Colonic mucosa (tissue), 4 donors: ENCODE measurements at places on chromosomes 4 and X. TPM values are rescaled to one million over a fixed set of nuclear protein-coding genes. Genes with fewer than 3 reads are reported as not detected.
A peak's percentile ranks its signal among the peaks of the same experiment; 100 is the strongest.

The CSAG1 gene
- not detected for total RNA-seq

DNA sequence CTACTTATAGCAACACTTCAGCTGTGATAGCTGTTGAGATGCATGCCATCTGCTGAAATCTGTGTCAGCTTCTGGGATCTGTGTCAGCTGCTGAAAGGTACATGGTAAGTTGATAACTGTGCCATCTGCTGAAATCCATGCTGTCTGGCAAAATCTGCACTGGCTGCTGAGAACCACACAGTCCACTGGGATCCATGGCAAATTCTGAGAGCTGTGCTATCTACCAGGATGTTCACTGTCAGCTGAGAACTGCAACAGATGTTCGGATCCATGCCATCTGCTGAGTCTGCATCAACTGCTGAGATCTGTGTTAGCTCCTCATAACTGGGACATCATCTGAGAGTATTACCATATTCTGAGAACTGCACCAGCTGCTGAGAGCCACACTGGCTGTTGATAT is 430.5 kb upstream of the POU3F4 start:
- H3K27ac ChIP-seq, result no peak overlapping the region
- DNase-seq, result no peak
- no peaks in the 10 kb centered on the region for H3K36me3 ChIP-seq

GRCh38 chr4:168139336-168139735 is 47.0 kb downstream of the ANXA10 start:
- DNase-seq, result no peak
- no peaks in the 10 kb centered on the region for H3K4me1 ChIP-seq
- no peaks in the 10 kb centered on the region for H3K36me3 ChIP-seq
- no peaks in the 10 kb centered on the region for H3K27me3 ChIP-seq
- no peak overlapping the region for H3K27ac ChIP-seq

The RPS6KA3 gene
- 77.0 TPM for total RNA-seq

The ZCCHC12 gene
- total RNA-seq, result not detected

DNA sequence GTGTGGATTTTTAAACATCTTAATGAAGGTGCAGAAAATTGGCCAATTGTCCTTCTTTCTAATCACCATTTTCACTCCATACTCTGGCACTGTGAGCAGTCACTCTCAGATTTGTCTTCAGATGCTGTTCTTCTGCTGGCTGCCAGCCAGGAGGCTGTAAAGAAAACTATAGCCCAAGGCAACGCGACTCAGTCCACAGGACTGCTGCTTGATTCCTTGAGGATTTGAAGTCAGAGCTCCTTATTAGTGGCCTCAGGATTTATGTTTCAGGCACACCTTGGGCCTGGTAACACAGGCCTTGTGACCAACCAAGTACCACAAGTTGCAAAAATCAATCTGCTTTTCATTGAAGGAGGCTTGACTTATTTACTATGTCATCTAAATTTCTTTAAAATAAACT is 342.6 kb downstream of the GPM6A start:
- no peaks in the 10 kb centered on the region for H3K27me3 ChIP-seq
- H3K36me3 ChIP-seq, result no peaks in the 10 kb centered on the region
- no peaks in the 10 kb centered on the region for H3K4me1 ChIP-seq
- H3K4me3 ChIP-seq, result no peak overlapping the region
- DNase-seq, result no peak

- no peak overlapping the region for H3K4me3 ChIP-seq
- H3K27me3 ChIP-seq, result no peaks in the 10 kb centered on the region
- no peak overlapping the region for H3K27ac ChIP-seq
- no peak for DNase-seq
Observed at GRCh38 chr4:55020131-55020530, 105.3 kb downstream of the KDR start.

The PCDH10 gene
- total RNA-seq, result 0.37 TPM

DNA sequence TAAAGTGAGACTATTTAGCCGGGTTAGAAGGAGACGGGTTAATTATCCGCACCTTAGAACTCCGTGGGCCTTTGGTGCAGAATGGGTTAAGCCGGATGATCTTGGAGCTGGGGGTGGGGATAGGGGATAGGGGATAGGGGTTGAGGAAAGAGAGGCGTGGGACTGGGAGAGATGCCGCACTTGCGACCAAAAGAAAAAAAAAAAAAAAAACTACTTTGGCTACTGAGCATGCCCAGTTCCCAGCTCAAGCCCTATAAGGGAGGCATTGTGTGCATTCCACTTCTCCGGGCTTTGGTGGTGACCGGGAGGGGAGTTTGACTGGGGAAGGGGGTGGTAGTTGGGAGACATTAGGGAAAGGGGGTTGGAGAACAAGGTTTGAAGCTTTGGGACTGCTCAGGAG is at the start of gene SLITRK4:
Gene SLITRK4 (minus strand): TSS at position 187 of the 400 bp plus-strand sequence. CDS start 4,993 bp downstream, outside the sequence.
- H3K27ac ChIP-seq, result no peak within 1 kb of the TSS
- DNase-seq, result no peak
- no peaks in the 10 kb centered on the region for H3K4me1 ChIP-seq
- peaks cover 14% of the 10 kb centered on the region for H3K27me3 ChIP-seq
- H3K4me3 ChIP-seq, result peak within 1 kb of the TSS; percentile 28

The ANAPC10 gene
- 12.7 TPM for total RNA-seq

GRCh38 chrX:100768679-100769338 is 36.9 kb upstream of the SYTL4 start:
- DNase-seq, result peak; percentile 95
- H3K4me3 ChIP-seq, result no peak overlapping the region
- H3K27ac ChIP-seq, result no peak overlapping the region
- H3K27me3 ChIP-seq, result no peaks in the 10 kb centered on the region
- no peaks in the 10 kb centered on the region for H3K4me1 ChIP-seq
- H3K36me3 ChIP-seq, result no peaks in the 10 kb centered on the region

The AFP gene
- total RNA-seq, result 4.6 TPM

GRCh38 chrX:155179346-155179997 is 36.8 kb upstream of the VBP1 start:
- no peak overlapping the region for H3K27ac ChIP-seq
- H3K36me3 ChIP-seq, result no peaks in the 10 kb centered on the region
- no peak for DNase-seq
- no peaks in the 10 kb centered on the region for H3K27me3 ChIP-seq

GRCh38 chrX:69153060-69153730 is 12.1 kb downstream of the PJA1 start:
- H3K36me3 ChIP-seq, result no peaks in the 10 kb centered on the region
- H3K4me1 ChIP-seq, result no peaks in the 10 kb centered on the region
- H3K27me3 ChIP-seq, result peaks cover 3% of the 10 kb centered on the region
- H3K27ac ChIP-seq, result no peak overlapping the region
- peak; percentile 28 for DNase-seq

The PF4V1 gene
- not detected for total RNA-seq

DNA sequence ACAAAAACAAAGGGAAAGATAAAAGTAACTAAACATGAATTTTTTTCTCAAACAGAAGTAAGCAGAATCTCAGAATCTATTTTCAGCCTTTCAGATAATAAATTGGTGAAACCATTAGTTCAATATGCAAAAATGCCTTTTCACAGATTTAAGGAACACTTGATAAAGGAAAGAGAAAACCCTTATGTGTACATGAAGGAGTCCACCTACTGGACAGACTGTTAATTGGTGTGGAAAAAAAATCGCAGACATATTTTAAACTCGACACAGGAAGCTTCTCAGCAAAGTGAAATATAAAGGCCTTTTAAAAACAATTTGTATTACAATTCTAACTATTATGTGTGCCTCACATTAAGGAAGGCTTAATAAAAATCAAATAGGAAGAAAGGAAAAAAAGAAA is 22.3 kb downstream of the COX7B2 start:
- no peak for DNase-seq
- no peaks in the 10 kb centered on the region for H3K27me3 ChIP-seq
- no peaks in the 10 kb centered on the region for H3K36me3 ChIP-seq
- no peak overlapping the region for H3K4me3 ChIP-seq
- H3K4me1 ChIP-seq, result no peaks in the 10 kb centered on the region

DNA sequence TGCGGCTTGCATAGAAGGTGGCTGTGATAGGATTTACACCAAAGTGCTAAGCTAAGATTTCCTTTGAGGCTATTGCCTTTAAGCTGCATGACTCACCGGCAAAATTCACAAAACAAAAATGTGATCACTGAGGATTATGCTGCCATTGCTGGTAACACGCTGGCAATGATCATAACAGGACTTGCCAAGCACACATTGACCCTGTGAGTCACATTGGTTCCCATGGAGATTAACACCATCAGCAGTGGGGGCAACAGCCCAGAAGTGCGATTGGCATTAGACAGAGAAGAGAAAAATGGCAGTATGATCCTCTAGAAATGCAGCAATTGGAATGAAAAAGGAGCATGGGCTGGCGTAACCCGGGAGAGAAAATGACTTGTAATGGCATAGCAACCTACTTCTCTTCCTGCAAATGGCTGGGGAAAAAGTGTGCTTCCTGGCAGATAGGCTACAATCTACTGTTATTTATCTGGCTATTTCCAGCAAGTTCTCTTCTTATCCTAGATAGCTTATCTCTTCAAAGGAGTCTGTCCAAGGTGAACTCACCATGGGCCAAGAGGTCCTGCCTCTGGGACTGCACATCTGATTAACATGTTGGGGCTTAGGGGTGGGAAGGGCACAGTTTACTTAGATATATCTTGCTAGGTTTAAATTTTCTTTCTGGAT is 314.2 kb upstream of the IGFBP7 start:
- no peak for DNase-seq
- H3K4me3 ChIP-seq, result no peak overlapping the region
- no peak overlapping the region for H3K27ac ChIP-seq

The TMEM154 gene
- total RNA-seq, result 3.5 TPM

- no peak overlapping the region for H3K27ac ChIP-seq
- no peaks in the 10 kb centered on the region for H3K27me3 ChIP-seq
- no peak overlapping the region for H3K4me3 ChIP-seq
- H3K36me3 ChIP-seq, result no peaks in the 10 kb centered on the region
Observed at GRCh38 chr4:128358231-128358912, 70.8 kb upstream of the PGRMC2 start.

DNA sequence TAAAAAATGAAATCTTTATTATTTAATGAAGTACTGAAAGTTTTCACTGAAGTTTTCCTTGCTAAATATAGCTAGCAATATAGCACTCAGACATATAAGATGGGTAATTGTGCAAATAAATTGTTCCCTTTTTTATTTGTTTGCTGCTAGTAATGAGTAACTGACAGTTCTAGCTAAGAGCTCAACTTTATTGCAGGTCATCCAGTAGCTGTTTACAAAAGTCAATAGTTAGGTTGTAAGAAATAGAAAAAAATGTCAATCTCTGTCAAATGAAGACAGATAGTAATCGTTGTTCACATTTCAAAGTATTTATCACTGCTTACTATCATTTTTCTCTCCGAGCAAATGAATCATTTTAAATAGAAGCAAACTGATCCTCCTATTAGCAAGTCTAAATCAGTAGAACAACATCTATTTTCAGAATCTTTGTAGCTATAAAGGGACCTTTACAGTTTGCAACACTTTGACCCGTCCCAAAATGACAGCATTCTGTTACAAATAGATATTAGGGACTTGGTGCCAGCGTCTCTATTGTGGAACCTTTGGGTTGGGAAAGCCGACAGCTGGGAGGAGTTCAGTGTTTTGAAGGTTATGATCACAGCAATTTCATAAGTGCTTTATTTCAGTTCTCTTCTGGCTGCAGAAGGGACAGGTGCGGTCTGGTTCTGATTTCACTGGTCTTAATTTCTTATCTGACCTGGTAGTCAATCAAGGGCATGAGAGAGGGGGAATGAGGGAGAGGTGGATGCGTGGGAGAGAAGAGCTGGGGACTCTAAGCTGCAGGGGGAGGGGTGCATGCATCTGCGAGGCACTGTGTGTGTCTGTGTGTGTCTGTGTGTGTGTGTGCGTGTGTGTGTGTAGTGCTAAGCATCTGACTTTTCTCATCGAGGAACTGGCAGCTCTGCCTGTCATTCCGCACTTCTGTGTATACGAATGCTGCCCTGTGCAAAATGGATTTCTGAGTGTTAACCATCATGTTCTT is 227.9 kb upstream of the PITX2 start:
- no peaks in the 10 kb centered on the region for H3K4me1 ChIP-seq
- H3K27ac ChIP-seq, result peak overlapping the region; percentile 23
- DNase-seq, result peak; percentile 70
- no peak overlapping the region for H3K4me3 ChIP-seq
- H3K36me3 ChIP-seq, result no peaks in the 10 kb centered on the region
- H3K27me3 ChIP-seq, result no peaks in the 10 kb centered on the region

DNA sequence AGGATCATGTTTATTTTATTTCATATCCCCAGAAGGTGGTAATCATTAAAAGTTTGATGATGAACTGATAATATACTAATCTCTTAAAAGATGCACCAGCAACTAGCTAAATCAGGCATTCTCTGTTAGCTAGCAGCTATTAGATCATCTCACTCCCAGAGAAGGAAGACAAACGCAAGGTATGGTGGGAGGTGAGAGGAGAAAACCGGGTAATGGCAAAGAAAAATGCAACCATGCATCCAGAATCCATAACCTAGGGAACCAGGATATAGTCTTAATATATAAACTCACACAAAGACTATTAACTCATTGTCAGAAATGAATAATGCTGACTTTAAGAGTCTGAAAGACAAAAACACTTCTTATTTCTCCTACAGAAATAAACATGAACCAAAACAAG is 66.1 kb downstream of the WNK3 start:
- H3K4me3 ChIP-seq, result no peak overlapping the region
- H3K27me3 ChIP-seq, result no peaks in the 10 kb centered on the region
- H3K4me1 ChIP-seq, result no peaks in the 10 kb centered on the region

DNA sequence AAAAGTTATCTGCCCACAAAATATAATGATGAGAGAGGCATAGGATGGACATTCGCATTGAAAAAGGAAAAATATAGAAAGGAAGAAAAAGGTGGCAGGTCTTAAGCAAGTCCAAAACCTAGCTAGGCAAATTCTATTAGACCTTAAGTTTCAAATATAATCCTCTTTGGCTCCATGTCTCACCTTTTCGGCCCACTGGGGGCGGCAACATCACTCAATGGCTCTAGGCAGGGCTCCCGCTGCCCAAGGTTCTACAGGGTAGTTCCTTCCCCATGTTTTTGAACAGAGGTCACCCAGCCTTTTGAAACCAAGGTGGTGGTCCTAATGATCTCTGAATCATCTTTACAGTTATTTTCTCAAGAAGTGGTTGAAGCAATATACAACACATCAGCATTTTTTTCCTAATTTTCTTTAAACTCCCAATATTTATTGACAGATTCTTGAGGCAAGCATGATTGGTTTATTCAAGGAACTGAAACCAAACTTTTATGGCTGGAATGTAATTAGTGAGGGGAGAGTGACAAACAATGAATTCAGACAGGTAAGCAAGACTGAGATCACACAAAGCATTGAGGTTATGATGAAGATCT is 309.4 kb downstream of the ANTXR2 start:
- no peak overlapping the region for H3K4me3 ChIP-seq
- H3K27me3 ChIP-seq, result no peaks in the 10 kb centered on the region
- no peak for DNase-seq
- H3K27ac ChIP-seq, result no peak overlapping the region
- no peaks in the 10 kb centered on the region for H3K4me1 ChIP-seq

GRCh38 chr4:141899541-141899940 is 263.2 kb downstream of the IL15 start:
- H3K4me3 ChIP-seq, result no peak overlapping the region
- H3K4me1 ChIP-seq, result no peaks in the 10 kb centered on the region
- no peaks in the 10 kb centered on the region for H3K36me3 ChIP-seq
- no peaks in the 10 kb centered on the region for H3K27me3 ChIP-seq
